Calu3 (cell line): ENCODE measurements at places on chromosomes 4 and X. TPM values are rescaled to one million over a fixed set of nuclear protein-coding genes. Genes with fewer than 3 reads are reported as not detected.

The IRS4 gene
- 0.10 TPM in 1 of 2 replicates, not detected in the other for total RNA-seq

The RS1 gene
- total RNA-seq: not detected in 2 replicates

The H2BW2 gene
- not detected in 2 replicates for total RNA-seq

The UGT2A2 gene
- total RNA-seq: not detected in 2 replicates

The NUP62CL gene
- total RNA-seq: 14.6 and 18.0 TPM in 2 replicates

The ABLIM2 gene
- 1.0 and 1.2 TPM in 2 replicates for total RNA-seq

The CSAG1 gene
- not detected in 2 replicates for total RNA-seq

The IL21 gene
- total RNA-seq: not detected in 2 replicates

The SULT1E1 gene
- 1.9 and 2.4 TPM in 2 replicates for total RNA-seq

The STAP1 gene
- not detected in 2 replicates for total RNA-seq

The TCEAL5 gene
- not detected in 2 replicates for total RNA-seq

The SULT1B1 gene
- 0.26 and 0.27 TPM in 2 replicates for total RNA-seq

The DDX53 gene
- not detected in 2 replicates for total RNA-seq

The MYOZ2 gene
- total RNA-seq: not detected in 2 replicates

The IL1RAPL2 gene
- total RNA-seq: not detected in 2 replicates

The ADH1C gene
- total RNA-seq: 5.8 and 7.9 TPM in 2 replicates

The FGF5 gene
- 0.50 and 0.81 TPM in 2 replicates for total RNA-seq

The GC gene
- total RNA-seq: 0.90 and 2.5 TPM in 2 replicates

The SPCS3 gene
- total RNA-seq: 82.8 and 94.6 TPM in 2 replicates
